NCI-H446 (cell line): ENCODE measurements at places on chromosomes 2 and 18.

- no peak for DNase-seq
These were observed 41.8 kb upstream of the CTAGE1 start for GRCh38 chr18:22459491-22459890.

- no peak for DNase-seq
These were observed 40.2 kb upstream of the BMPR2 start for GRCh38 chr2:202335791-202336467.

- DNase-seq = no peak
These were observed 52.6 kb upstream of the CPO start for GRCh38 chr2:206886696-206887095.

- no peak for DNase-seq
These were observed 186.6 kb downstream of the PID1 start for GRCh38 chr2:229084447-229084846.

DNA sequence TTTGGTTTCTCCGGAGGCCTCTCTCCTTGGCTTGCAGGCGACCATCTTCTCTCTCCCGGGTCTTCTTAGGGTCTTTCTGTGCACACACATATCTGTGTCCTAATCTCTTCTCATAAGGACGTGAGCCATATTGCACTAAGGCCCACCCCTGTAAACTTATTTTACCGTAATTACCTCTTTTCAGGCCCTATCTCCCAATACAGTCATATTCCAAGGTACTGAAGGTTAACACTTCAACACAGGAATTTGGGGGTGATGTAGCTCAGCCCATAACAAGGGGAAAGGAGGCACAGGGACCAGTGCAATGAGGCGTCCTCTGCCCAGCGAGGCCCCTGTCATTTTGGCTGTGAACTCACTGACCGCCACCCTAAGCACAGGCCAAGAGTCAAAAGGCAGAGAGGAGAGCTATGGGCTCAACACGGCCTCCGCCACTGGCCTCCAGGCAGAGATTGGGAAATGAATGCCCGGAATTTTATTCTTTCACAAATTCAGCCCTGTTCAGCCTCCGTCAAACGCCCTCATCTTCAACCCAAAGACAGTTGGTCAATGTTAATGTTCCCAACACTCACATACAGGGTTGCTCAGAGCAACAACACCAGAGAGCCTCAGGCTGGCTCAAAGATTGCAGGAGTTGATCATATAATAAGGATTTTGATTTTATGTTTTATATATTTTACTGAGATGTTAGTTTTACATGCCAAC, 15.9 kb upstream of the NMUR1 start:
- DNase-seq = no peak

DNA sequence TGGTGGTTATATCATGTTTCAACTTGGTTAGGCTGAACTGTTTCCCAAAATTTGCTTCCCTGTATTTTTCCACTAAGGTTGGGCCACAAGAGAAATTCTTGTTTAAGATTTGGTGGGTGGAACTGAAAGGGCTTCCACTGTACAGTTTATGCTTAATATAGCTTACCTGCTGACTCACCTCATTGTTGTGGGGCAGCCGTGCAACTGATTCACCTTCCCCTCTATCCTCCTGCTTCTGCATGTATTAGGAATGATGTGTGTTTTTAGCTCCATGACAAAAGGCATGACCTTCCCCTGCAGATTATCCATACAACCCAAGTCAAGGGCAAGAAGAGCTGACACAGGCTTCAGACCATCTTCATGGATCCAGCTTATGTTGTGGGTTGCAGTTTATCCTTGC, 98.4 kb upstream of the GULP1 start:
- DNase-seq = no peak

DNA sequence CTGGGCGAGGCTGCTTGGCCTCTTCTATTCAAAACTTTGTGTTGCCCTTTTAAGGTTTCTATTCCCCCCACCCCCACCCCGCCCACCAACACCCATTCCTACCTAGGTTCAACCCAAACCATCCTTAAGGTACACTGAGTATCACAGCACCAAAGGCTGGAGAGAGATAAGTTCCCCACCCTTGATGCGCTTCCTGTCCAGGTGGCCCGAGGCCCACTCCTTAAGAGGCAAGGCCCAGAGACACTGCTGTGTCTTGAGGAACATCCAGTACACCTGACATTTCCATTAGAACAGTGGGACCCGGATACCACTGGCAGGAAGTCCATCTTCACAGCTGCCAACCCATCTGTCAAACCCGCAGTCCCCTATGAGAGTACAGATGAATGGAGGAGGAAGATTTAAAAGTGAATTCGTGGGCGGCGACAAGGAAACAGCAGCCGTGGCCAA, 277 bp upstream of the INPP1 start:
- no peak for DNase-seq
